ENCODE measurements at places on chromosomes 2 and 18.
A peak's percentile ranks its signal among the peaks of the same experiment; 100 is the strongest.

DNA sequence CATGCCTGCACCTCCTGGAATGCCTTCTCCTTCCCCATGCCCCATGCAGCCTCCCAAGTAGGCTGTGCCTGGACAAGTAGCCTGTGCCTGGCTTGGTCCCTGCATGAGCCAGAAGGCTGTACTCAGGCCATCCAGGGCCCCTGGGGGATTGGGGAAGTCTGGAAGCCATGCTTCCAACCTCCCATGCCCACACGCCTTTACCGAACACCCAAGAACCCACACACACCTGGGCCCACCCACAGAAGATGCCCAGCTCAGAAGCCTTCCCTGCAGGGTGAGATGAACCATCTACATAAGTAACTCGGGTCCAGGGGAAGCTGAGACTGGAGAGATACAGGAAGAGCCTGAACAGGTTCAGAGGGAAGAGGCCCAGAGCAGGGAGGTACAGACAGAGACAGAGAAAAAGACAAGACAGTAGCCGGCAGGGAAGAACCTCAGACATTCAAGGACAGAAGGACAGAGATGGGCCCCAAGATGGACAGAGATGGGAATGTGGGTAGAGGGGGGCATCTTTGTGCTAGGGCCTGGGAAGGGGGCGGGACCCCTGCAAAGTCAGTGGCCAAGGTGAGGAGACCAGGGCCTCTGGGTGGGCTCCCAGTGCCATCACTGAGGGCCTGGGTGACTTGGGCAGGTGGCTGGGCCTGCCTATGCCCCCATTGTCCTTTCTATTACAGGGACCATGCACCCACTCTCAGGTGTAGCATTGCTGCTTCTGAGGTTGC is 4.3 kb downstream of the BIN1 start:
- no peak for DNase-seq

DNA sequence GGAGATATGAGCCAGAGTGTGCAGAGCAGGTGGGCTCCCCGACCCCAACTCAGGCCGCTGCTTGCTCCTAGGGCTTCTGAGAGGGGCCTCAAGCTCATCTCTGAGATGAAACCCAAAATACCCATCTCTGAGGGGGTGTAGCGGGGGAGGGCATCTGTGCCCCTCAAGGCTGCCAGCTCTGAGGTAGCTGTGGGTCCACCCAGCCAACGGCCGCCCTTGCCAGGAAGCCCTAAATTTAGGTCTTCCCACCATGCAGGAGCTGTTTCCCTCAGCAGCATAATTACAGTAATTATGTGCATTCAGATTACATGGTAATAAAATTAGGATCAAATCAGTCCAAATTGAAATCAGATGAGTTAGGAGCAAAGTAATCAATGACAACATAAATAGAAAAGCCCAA is 97.8 kb upstream of the MCFD2 start:
- no peak for DNase-seq

GRCh38 chr2:39642051-39642718 is 23.5 kb upstream of the TMEM178A start:
- DNase-seq: peak; percentile 37

DNA sequence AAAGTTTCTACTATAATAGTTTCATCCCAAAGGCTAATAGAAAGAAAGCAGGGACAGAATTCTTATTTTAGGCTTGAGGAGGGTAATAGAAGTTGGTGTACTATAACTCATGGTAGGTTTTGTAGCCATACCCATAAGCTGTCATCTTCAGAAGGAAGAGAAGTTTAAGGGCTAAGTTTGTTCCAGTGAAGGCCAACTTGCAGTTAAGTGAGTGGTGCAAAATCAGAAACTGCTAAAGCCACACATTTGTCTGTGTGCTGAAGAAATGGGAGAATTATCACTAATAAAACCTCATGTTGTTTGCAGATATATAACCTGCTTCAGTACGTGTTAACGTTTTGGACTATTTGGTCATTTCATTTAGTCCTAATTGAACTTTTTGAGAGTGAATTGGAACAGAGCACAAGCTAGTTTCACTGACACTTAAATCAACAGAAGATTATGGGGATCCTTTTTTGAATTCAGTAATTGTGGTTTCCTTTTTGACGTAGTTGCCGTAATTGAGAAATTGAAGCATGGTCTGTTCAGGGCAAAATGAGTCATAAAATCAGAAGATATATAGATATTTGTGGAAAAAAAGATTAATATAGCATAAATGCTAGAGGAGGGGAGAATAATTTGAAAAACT is 69.1 kb downstream of the PHLPP1 start:
- DNase-seq: no peak

- DNase-seq: no peak
Measured at GRCh38 chr2:25586726-25587144, 86.6 kb downstream of the DTNB start.

- DNase-seq: no peak
Measured at GRCh38 chr18:61929881-61930640, 37.3 kb upstream of the RNF152 start.

DNA sequence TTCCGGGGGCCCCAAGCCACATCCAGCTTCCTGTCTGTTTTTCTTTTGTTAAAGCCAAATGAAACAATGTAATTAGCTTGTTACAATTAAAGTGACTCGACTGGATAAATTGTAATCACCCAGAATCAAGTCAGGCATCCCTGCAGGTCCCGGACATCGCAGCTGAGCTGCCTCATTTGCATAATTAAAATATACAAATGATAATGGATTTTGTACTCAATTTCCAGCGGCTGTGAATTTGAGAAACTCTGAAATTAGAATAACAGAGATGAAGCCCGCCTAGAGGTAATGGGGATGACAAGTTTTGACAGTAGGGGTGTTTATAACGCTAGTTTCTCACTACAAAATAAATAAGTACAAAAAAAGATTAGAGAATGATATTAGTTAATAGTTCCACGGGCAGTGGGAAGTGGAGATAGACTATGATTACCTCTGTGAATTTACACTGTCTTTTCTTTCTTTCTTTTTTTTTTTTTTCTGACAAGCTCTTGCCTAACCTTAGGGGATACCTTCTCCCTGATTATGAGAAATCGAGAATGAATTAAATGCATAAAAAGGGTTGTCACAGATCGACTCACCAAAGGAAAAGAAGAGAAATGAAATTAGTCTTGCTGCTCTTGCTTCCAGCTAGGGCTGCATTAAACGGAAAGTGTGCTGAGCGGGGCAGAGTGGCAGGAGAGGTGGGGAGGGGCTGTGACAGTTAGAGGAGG is 82.6 kb upstream of the SKOR2 start:
- DNase-seq: no peak

DNA sequence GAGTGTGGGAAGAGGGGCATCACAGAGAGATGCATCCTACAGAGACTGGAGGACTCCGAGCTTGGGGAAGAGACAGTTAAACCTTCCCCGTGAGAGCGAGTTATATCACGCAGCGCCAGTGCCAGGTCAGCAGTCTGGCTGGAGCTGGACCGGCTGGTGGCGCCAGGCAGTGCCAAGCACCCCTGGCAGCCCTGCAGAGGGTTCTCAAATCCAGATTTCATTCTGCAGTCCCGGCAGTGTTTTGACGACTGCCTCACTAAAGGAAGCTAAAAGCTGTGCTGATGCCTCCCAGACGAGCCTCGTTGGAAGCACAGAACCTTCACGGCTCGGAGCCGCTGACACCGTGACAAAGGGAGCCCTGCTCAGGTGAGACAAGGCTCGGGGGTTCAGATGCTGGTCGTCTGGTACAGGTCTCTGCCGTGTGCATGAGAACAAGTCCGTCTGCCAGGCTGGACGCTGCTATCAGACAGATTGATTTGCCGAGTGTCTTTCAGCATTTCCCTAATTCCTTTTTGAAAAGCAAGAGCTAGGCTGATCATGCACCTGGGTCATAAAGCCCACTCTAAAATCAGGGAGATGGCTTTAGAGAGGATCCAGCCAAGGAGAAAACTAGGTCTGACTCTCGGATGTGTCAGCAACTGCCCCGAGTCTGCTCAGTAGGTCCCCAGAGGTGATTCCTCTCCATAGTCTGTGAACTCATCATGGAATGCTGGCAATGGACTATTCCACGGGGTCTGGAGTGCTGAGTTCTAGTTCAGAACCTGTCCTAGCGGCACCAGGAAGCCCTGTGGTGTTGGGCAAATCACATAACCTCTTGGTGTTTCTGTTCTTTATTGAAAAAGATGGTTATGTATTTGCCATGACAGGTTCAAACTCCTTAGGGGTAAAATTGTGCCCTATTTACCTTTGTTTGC is 240.6 kb downstream of the SOX11 start:
- DNase-seq: no peak

DNA sequence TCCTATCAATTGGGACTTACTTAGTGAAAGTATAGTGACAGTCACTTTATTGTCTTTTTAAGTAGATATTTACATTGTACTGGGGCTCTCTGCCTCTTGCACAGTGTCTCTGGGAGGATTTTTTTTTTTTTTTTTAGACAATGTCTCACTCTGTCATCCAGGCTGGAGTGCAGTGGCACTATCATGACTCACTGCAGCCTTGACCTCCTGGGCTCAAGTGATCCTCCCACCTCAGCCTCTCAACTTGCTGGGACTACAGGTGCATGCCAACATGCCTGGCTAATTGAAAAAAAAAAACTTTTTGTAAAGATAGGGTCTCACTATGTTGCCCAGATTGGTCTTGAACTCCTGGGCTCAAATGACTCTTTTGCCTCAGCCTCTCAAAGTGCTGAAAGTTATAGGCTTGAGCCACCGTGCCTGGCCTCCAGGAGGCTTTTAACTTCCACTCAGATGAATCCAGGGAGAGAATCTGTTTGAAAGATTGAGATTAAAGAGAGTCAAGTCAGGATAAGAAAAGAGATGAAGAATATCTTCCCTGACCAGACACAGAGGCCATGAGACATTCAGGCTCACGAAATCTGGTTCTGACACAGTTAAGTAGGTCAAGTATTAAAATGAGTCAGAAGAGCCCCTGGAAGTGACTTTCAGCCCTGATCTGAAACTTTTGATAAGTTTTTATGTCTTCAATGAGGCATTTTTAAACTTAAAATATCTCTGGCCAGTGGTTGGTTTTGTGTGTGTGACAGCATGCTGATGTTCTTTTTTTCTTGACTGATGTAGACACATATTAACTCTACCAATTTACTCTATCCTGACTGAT is 18.3 kb downstream of the ARHGEF33 start:
- DNase-seq: no peak

- DNase-seq: no peak
Measured at GRCh38 chr2:44753552-44754285, 187.8 kb upstream of the SIX3 start.

DNA sequence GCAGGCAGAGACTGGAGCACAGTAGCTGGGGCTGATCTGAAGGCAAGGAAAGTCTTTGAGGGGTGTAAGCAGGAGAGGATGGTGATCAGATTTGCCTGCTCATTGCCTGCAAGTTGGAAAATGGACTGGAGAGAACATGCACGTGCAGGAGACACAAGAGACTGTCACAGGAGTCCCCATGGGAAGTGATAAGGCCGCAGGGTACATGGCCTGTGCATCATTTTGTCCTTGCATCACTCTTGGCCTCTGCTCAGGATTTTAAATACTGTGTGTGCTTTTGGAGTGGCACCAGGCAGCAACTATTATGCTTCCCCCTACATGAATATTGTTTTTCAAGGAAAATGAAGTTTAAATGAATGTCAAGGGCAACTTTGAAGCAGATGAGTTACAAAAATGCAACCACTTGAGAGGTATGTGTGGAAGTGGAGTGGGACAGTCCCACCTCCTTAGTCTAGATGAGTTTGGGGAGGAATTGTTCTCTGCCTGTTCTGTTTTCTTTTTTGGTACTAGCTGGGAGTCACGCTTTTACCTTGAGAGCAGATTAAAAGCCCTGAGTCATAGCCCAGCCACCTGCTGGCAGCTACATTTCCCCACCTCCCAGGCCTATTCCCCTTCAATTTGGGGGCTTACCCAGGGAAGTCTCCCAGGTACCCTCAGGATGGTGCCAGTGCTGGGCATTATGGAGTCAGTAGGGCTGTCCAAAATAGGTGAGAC is 19.3 kb downstream of the MAPK4 start:
- no peak for DNase-seq

DNA sequence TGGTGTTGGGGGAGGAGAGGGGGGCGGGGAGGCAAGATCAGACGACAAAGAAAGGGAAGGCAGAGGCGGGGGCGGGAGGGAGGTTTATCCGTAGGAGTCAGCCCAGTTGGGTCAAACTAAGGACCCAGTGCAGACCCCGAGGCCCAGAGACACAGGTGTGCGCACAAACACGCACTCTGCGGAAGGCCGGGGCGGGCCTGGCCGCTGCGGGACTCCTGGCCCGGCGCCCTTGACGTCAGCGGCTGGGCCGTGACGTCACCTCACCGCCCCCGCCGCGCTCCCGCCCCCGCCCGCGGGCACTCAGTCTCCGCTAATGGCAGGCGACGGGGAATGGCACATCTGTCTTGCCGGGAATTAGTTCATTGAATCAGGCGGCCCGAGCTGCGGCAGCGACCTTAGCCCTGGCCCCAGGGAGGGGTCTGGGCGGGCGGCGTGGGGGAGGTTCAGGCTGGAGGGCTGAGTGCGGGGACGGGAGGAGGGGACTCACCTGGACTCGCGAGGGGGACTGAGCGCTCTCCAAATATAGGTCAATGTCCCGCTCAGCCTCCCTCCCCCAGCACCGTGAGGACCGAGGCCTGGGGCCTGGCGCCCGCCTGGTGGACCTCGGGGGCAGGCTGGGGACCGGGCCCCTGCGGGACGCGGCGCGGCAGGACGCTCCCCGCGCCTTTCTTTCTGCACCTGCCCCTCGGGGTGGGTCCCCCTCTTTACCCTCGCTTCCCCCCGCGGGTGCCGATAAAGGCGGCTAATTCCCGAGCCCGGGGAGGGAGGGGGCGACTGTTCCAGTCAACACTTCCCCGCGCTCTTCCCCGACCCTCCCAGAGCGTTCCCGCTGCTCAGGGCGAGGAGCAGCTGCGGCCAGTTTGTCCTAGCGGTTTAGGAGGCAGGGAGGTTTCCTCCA is 15.5 kb upstream of the ECEL1 start:
- no peak for DNase-seq

GRCh38 chr2:224915136-224915535 is 127.1 kb downstream of the DOCK10 start:
- no peak for DNase-seq
